ENCODE measurements at places on chromosomes 1 and 21. TPM values are rescaled to one million over a fixed set of nuclear protein-coding genes. Genes with fewer than 3 reads are reported as not detected.

The PAPPA2 gene
- not detected for total RNA-seq

GRCh38 chr21:35933466-35933865 lies 126.9 kb downstream of the SETD4 start:
- DNase-seq, result no peak

GRCh38 chr1:25811384-25812082 lies 8.2 kb upstream of the MTFR1L start:
- no peak for DNase-seq

The TRIM33 gene
- total RNA-seq, result 42.2 TPM

DNA sequence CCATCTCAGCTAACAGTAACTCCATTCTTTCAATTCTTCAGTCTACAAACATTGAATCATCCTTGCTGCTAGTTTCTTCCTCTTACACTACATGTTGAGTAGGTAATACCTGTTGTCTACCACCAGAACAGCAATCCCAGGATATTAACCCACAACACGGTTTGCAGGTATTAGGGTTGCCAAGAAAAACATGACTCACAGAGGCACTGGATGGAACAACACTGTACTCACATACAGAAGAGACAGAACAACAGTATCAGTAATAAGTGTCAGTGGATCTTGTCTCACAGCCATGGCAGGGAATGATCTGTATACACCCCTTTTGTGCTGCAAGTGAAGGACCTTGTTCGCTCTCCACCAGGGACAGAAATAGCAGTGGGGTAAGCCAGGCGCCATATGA lies 212.1 kb downstream of the GPR52 start:
- DNase-seq, result peak; percentile 4

DNA sequence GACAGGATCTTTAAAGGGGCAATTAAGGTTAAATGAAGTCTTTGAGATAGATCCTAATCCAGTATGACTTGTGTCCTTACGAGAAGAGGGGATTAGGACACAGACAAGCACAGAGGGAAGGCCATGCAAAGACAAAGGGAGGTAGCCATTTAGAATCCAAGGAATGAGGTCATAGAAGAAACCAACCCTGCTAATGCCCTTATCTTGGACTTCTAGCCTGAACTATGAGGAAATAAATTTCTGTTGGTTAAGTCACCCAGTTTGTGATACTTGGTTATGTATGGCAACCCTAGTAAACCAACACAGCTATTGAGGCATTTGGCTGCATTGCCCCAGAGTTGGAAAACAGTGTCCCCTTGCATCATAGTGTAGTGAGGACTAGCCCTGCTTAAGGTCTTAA lies 121.3 kb downstream of the MAST2 start:
- DNase-seq, result no peak

The PFKFB2 gene
- 9.4 TPM for total RNA-seq

DNA sequence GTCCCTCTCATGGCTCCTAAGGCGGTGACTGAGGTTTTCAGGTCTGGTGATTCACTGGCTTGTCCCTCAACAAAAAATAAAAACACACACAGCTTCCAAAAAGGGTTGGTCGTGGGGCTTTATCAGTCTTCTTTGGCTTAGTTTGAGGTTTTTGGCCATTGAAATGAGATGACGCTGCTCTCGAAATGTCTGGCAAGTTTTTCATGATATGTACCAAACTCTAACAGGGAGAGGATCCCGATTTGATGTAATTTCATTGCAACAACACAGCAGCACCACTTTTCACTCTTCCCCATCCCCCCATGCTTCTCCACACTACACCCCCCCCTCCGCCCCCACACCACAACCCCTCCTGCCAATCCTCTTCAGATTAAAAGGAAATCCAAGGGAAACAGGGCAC lies 187.1 kb upstream of the NFIA start:
- DNase-seq, result no peak

The ARHGEF10L gene
- total RNA-seq, result 46.5 TPM

DNA sequence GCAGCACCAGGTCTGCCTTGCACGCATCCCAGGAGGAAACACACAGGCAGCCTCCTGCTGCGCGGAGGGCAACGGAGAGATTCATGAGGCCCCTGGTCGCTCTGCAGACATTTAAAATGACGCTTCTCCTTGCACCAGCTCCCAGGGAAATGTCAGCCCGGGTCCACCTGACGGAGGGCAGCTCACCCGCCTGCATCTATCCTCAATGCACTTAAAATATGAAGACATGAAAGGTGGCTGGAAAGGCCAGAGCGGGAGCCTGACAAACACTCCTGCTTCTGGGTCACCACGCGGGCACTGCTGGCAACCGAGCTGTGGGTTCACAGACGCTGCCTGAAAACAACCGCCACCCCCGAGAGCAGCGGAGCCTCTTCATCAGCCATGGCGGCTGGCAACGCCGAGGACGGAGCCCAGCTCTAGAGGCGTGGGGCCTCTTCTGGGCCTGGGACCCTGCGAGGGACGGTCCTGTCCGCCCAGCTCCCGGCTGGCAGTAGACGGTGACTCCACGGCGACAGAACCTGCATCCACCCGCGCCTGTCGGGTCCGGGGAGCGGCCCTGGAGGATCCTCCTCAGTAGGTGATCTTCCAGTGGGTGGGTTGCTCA lies 22.7 kb downstream of the POFUT2 start:
- DNase-seq, result no peak

GRCh38 chr21:44601596-44602462 lies 1.4 kb downstream of the KRTAP10-7 start:
- DNase-seq, result no peak

DNA sequence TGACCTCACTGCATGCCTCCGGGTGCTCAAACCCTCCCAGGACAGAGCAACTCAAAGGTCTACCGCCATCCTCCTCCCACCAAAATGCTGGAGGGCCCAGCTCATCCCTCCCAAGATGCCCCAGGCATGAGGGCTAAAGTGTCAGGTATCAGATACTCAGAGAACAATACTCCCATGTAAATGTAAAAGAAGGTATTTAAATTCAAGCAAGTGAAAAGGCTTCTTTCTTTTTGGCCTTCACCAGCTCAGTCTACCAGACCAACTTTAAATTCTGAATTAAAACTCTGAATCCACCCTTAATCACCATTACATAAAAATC lies 3.0 kb downstream of the PARP1 start:
- no peak for DNase-seq

GRCh38 chr1:212930986-212931678 lies 19.2 kb upstream of the VASH2 start:
- DNase-seq, result peak; percentile 87

DNA sequence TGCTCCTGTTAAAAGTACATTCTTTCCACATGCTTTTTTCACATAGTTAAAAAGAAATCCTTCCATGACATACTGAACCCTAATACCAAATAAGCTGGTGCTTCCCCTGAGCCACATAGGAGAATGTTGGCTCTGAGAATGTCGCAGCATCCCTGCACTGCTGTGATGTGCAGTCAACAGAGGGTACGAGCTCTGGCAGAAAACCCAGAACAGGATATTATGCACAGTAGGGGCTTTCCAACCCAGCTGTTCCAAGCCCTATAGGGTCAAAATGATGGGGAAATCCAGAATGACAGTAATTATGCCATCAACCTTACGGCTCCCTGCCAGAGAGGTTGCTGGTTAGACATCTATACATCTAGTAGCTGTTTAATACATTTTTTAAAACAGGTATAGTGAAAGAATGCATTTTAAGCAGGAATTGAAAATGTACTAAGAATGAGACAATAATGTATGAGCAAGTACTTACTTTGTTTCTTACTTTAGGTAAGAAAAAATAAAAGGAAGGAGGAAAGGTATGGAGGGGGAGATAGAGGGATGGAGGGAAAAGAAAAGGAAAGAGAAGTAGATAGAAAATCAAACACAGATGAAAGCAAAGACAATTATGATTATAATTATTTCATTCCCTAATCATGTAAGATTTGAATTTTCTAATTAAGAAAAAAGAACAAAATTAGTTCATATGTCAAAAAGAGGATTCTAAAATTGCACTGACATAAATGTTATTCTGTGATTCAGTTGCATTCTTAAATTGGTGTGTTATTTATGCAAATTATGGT lies 126.0 kb downstream of the NR5A2 start:
- no peak for DNase-seq

The SNAPIN gene
- total RNA-seq, result 25.7 TPM

DNA sequence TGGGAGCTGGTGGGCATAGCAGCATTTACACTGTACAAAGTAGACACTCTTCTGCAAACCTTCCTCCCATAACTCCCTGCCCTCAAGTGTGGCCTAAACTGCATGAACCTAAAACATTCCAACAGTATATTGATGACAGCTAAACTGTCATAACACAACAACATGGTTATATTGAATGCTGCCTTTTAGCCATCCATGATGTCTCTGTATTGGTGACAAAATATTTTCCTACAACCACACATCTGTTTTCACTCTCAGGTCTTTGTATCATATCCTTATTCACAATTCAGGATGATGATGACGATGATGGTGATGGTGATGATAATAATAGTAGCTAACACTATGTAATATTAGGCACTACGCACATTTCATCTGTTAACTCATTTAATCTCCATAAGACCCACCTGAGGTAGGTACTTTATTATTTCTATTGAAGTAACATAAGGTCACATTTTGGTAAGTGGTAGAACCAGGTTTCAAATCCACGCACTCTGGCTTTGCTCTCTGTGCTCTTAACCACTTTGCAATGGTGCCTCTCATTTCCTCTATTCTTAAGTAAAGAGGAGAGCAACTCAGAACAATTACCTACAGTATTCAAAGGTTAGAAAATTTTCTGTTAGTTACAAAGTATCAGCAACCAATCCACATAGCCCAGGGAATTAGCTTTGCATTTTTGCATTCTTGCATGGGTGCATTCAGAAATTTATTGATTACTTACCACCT lies 185.1 kb upstream of the LMO4 start:
- no peak for DNase-seq

DNA sequence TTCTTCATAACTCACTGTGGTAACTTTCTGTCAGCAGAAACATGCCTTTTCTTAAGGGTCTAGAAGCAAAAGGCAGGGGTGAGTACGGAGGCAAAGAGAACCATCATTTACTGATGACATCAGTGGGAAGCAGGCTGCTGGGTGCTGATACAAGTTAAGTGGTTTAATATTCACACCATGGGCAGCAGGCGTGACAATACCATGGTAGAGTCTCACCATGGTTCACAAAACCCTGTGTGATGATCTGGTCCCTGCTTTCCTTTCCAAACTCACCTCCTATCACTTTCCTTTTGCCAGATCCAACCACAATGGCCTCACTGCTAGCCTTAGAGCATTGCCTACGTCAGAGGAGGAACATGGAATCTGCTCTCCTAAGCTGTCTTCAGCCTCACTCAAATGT lies 8.7 kb downstream of the MAB21L3 start:
- no peak for DNase-seq

- no peak for DNase-seq
Measured at GRCh38 chr1:83064589-83065242, 934.2 kb downstream of the TTLL7 start.

DNA sequence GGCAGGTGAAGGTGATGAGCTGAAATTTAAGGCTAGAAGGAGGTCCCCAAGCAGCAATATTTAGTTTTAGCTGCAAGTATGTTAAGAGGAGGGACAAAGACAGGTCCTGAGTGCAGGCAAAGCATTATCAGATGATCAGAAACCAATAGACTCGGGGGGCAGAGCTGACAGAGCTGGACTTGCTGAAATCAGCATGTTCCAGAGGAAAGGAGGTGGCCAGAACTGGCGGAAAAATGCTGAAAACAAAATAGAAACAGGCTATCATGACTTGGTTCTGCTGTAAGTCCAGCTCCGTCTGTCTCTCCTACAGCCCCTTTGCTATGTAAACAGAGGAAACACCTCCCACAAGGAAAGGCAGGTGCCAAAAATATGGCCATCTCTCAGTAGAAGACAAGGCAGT lies at the start of gene CD5L:
TSS of gene CD5L (minus strand) at position 101 of the 400 bp plus-strand sequence. CDS start 107 bp downstream, outside the sequence.
- no peak for DNase-seq

The FHAD1 gene
- not detected for total RNA-seq

The NBPF4 gene
- total RNA-seq, result not detected

- no peak for DNase-seq
Measured at GRCh38 chr1:62796221-62796620, 12.3 kb downstream of the ATG4C start.

GRCh38 chr1:19310720-19311502 lies 1.0 kb downstream of the AKR7A2 start:
- peak; percentile 22 for DNase-seq

DNA sequence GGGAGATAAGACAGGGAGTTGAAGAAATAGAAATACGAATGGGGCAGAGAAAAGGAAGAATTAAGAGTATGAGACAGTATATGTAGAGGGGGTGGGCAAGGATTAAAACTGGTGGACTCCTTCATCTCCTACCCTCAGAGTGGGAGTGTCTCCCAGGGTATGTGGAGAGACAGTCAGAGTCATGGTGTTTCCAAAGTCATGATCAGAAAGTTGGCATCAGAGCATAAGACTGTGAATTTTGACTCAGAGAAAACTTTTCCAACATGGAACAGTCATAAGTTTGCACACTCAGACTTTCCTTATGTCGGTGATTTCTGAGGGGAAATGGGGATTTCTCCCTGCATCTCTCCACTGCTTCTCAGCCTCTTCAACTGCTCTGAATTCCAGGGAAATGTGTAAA lies 2.4 kb downstream of the CD84 start:
- DNase-seq, result no peak

The PSMB2 gene
- 62.2 TPM for total RNA-seq

The DIO1 gene
- 31.1 TPM for total RNA-seq

The GPR25 gene
- not detected for total RNA-seq

The ZBTB48 gene
- total RNA-seq, result 17.1 TPM

The C1orf53 gene
- 8.5 TPM for total RNA-seq

GRCh38 chr1:175714350-175714749 lies 29.0 kb downstream of the TNR start:
- DNase-seq, result no peak

- DNase-seq, result no peak
Measured at GRCh38 chr1:195791796-195792195, 816.4 kb downstream of the KCNT2 start.
